Transverse colon (tissue), 4 donors: ENCODE measurements at places on chromosomes 13 and 19. TPM values are rescaled to one million over a fixed set of nuclear protein-coding genes. Genes with fewer than 3 reads are reported as not detected.

ZNF85 gene
- 9.7 TPM for total RNA-seq

DNA sequence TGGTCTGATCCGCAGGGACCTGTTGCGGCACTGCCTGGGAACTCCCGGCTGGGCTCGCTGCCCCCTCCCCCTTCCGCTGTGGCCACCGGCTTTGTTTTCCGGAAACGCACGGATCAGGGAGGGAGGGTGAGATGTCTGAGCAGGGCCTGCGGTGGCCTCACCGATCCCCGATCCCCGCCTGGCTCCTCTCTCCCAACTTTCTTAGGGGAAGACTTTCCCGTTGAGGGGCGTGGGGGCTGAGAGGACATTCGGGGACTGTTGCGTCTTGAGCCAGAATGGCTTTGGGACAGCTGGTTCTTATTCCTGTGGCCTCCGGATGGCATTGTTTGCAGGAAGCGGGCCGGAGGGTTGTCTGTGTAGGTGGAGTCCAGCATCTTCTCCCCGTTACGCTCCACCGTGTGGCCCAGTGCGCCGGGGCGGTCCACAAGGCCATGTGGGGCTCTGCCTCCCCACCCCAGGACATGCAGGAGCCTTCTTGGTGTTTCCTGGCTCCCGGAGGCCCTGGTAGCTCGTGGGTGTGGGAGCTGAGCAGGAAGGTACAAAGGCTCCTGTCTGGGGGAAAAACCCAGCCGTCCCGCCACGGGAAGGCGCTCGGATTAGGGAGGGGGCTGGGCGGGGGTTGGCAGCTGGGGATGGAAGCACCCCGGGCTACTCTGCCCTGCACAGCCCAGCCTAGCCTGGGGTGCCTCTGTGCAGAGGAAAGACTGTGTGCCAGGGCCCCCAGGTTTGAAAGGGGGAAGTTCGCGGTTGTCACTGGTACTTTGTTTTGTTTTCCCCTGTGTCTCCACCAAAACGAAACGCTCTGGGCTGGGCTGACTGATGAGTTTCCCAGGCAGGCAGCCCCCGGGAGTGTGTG lies 1.3 kb downstream of the CSNK1G2 start:
- DNase-seq, result peak; percentile 86

ZBTB32 gene
- total RNA-seq, result not detected

DNA sequence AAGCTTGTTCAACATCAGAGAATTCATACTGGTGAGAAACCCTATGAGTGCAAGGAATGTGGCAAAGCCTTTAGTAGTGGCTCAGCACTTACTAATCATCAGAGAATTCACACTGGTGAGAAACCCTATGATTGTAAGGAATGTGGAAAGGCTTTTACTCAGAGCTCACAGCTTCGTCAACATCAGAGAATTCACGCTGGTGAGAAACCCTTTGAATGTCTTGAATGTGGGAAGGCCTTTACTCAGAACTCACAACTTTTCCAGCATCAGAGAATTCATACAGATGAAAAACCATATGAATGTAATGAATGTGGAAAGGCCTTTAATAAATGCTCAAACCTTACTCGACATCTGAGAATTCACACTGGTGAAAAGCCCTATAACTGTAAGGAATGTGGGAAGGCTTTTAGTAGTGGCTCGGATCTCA lies 25.2 kb downstream of the ZNF383 start:
- DNase-seq, result no peak

DNA sequence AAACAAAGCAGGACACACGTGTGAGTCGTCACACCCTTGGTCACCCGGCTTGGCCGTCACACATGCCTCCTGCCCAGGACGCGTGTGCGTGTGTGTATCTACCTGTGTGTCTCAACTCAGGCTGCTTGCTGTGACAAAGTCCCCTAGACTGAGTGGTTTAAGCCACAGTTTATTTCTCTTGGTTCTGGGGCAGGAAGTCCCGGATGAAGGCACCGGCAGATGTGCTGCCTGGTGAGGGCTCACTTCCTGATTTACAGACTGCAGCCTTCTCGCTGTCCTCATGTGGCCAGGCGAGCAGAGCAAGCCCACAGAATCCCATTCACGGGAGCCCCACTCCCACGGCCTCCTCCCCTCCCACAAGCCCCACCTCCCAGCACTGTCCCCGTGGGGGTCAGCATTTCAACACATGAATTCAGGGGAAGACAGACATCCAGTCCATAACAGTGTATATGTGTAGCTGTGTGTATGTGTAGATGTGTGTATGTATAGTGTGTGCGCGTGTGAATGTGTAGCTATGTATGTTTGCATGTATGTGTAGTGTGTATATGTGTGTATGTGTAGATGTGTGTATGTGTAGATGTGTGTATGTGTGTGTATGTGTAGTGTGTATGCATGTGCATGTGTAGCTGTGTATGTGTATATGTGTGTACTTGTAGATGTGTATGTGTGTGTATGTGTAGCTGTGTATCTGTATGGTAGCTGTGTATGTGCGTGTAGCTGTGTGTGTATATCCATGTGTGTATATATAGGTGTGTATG lies 51.5 kb downstream of the MCF2L start:
- no peak for DNase-seq

DNA sequence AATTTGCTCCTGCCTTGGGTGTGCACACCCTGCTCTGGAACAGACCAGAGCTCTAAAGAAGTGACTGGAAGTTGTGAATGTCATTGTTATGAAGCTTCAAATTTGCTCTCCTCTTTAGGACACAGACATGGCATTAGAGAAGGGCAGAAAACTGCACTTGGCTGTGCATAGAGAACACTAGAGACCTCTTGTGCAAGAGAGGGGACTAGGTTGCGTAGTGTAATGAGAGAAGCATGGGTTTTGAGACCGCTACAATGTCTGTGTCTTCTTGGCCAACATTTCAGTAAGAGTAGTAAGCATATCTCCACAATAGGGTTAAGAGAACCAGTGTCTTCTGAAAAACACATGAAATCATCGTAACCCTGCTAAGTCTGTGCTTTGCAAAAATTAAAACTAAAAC lies 423.3 kb downstream of the SPRY2 start:
- no peak for DNase-seq

MEF2B gene
- total RNA-seq, result not detected

DNA sequence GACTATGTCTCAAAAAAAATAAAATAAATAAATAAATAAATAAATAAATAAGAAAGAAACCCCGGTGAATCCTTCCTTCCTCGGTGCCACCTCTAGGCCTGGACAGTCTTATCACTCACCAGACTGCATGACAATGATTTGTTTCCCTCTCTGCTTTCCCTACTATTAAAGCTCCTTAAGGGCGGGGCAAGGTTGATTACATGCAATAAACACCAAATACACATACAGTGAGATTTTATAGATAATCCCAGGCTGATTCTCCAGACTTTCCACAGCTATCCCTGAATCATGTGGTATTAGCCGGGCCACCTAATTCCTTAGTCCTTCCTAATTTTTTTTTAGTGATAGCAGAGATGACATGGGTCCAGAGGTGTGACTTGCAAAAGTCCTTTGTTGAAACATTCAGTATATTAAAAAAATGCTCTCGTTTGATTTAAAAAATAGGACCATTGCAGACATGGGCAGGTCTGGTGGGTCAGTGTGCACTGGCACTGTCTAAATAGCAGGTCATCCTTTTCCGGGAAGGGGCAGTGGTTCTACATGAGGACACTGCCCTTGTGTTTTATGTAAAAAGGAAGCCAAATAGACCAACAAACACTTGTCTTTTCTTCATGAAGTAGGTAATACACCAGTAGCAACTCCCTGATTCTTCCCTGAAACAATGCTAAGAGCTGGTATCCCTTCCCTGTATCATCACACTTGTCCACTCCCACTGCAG lies 14.5 kb downstream of the EBPL start:
- DNase-seq, result no peak

GRCh38 chr13:113623491-113624234 lies 34.3 kb downstream of the ATP4B start:
- DNase-seq, result no peak

GRCh38 chr13:109875746-109876145 lies 89.4 kb upstream of the IRS2 start:
- DNase-seq, result no peak

LIPE gene
- total RNA-seq, result 7.1 TPM

DNA sequence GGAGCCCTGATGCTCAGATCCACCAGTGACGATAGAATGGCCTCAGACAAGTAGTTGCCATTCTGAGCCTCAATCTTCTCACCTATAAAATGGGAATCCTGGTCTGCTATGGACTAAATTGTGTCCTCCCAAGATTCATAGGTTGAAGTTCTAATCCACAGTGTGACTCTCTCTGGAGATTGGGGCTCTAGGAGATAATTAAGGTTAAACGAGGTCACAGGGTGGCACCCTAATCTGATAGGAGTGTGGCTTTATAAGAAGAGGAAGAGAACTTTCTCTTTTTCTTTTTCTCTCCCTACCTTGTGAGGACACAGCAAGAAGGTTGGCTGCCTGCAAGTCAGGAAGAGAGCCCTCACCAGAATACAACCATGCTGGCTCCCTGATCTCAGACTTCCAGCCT lies 214.1 kb downstream of the KATNAL1 start:
- DNase-seq, result no peak

DNA sequence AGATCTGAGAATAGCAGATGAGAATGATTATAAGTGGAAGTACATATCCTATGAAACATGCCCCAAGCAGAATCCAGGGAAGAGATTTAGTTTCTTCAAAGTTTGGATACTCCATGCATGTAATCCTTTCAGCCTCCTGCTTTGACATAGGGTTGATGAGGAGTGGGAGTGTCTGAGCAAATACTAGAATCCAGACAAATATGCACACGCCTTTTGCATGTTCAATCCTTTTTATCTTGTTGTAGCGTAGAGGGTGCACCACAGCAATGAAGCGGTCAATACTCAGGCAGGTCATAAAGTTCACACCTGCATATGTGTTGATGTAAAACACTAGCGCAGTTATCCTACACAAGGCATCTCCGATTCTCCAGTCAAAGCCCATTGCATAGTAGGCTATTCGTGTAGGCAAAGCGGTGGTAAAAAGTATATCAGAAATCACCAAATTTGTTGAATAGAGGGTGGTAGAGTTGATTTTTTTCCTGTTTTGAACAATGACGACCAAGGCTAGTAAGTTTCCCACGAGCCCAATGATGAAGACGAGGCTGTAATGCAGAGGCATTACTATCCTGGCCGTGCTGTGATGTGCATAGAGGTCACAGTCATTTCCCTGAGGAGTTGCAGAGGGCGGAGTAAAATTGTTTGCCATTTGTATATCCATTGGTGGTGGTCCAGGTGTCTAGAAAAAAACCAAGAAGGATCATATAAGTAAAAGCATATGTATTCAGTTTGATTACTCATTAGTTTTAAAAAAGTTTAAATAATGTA lies 11.5 kb downstream of the GPR183 start:
- DNase-seq, result no peak

GRCh38 chr13:95182570-95183265 lies 118.5 kb downstream of the ABCC4 start:
- no peak for DNase-seq
